ENCODE measurements at places on chromosomes 5 and 9.

DNA sequence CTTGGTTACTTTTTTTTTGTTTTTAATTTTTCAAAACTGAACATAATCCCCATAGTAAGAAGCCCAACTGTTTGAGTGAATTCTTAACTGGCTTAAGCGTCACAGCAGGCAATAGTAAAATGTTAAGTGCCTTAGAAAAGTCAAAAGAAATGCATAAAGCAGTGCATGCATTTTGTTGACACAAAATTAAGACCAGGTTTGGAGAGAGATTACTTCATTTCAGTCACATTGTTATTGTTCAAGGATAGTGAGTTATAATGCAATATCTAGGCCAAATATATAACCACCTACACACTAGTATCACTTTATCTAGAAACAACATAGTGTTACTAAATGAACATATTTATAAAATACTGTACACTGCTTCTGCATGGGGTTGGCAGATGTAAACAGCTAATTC, 116.9 kb upstream of the KLF9 start:
- no peak overlapping the region for H3K27ac ChIP-seq
- no peak for DNase-seq
- no peaks in the 10 kb centered on the region for H3K27me3 ChIP-seq

DNA sequence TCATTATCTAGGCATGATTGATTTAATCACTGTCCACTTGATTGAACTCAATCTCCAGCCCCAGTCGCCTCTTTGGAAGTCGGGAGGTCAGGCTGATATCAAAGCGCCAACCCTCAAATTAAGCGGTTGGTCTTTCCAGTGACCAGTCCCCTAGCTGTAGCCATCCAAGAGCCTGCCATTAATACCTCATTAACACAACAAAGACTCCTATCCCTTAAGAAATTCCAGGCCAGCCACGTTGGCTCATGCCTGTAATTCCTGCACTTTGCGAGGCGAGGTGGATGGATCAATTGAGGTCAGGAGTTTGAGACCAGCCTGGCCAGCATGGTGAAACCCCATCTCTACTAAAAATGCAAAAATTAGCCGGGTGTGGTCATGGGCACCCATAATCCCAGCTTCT, 27.4 kb upstream of the GCNT1 start:
- no peak overlapping the region for H3K27ac ChIP-seq
- no peak for DNase-seq
- H3K27me3 ChIP-seq: no peaks in the 10 kb centered on the region
- H3K4me1 ChIP-seq: no peaks in the 10 kb centered on the region
- H3K4me3 ChIP-seq: no peak overlapping the region
- H3K36me3 ChIP-seq: no peaks in the 10 kb centered on the region

- H3K4me3 ChIP-seq: no peak overlapping the region
- no peaks in the 10 kb centered on the region for H3K27me3 ChIP-seq
- H3K27ac ChIP-seq: peak overlapping the region; percentile 43
- H3K4me1 ChIP-seq: peaks cover 3% of the 10 kb centered on the region
Measured at GRCh38 chr5:60527072-60527471, 172.9 kb downstream of the DEPDC1B start.

- no peaks in the 10 kb centered on the region for H3K27me3 ChIP-seq
- no peak overlapping the region for H3K27ac ChIP-seq
- peaks cover 2% of the 10 kb centered on the region for H3K36me3 ChIP-seq
- no peak overlapping the region for H3K4me3 ChIP-seq
- H3K4me1 ChIP-seq: peaks cover 3% of the 10 kb centered on the region
- DNase-seq: no peak
Measured at GRCh38 chr9:121345070-121345469, 25.0 kb downstream of the STOM start.

- no peaks in the 10 kb centered on the region for H3K4me1 ChIP-seq
- no peak overlapping the region for H3K27ac ChIP-seq
- no peaks in the 10 kb centered on the region for H3K36me3 ChIP-seq
- no peak for DNase-seq
- no peak overlapping the region for H3K4me3 ChIP-seq
- H3K27me3 ChIP-seq: no peaks in the 10 kb centered on the region
Measured at GRCh38 chr9:125477089-125477544, 215.5 kb downstream of the GAPVD1 start.

DNA sequence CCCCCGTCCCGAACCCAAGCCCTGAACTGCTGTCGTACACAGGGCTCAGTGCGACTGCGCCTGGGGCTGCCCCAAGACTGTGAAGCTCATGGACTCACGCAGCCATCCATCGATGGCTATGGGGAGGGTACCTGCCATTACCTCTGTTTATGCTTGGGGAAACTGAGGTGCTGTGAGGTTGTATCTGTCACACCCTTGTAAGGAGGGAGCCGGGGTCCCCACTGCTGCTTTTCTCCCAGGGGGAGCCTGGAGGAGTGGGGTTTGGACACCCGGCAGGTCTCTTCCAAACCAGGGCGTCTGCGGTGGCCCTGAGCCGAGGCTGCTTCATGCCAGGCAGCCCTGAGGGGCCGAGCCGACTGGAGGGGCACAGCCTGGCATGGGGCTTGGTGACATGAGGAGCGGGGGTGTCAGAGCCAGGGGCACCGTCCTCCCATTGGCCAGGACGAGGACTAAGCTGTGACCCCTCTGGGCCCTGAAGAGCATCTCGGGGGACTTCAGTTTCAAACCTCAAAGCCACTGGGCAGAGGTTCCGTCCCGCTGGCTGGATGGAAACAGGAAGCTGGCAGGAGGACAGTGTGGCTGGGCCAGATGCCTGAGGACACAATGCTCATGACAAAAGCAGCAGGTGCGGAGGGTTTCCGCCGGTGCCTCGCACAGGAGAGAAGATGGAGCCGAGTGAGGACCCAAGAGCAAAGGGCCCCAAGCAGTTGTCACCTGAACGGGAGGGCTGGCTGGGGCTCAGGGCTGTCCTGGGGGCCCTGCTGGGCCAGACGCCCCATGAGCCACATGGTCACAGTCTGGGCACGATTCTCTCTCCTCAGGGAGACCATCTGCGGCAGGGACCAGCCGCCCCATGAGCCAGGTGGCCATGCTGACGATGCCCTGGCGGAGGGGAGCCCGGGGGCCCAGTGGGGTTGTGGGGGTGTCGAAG, 54.4 kb upstream of the EXOC3 start:
- no peak overlapping the region for H3K27ac ChIP-seq
- no peaks in the 10 kb centered on the region for H3K36me3 ChIP-seq
- H3K4me1 ChIP-seq: no peaks in the 10 kb centered on the region
- no peaks in the 10 kb centered on the region for H3K27me3 ChIP-seq

- no peak for DNase-seq
- H3K4me3 ChIP-seq: no peak overlapping the region
- no peaks in the 10 kb centered on the region for H3K36me3 ChIP-seq
- no peak overlapping the region for H3K27ac ChIP-seq
Measured at GRCh38 chr9:114696814-114697544, 15.0 kb upstream of the TEX48 start.

GRCh38 chr5:152118676-152119470, 194.2 kb upstream of the GLRA1 start:
- no peaks in the 10 kb centered on the region for H3K36me3 ChIP-seq
- no peak overlapping the region for H3K4me3 ChIP-seq
- no peak overlapping the region for H3K27ac ChIP-seq
- no peaks in the 10 kb centered on the region for H3K27me3 ChIP-seq

DNA sequence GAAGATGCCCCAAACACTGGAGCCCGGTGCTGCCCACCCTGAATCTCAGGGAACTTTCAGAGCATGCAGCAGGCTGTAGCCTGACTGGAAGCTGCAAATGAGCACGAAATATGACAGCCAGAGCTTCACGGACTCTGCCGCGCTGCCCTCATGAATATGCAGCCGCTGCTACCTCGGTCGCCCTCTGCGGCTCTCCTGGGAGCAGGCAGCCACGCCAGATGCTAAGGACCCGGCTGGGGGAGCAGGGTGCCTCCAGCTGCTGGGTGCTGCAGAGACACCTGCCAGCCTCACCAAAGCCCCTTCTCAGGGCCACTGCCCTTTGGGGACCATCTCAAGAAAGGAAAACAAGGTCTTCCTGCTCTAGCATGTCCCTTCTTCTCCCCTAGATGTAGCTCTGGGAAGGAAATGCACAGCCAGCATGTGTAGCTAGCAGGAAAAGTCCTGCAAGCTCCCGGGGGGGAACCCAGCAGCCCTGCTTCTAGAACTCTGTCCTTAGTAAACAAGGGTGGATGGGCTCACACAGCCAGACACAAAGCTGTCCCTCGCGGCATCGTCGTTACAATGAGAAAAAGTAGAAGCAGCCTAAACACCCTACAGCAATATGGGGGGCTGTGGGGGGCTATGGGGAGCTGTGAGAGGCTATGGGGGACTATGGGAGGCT, 56.8 kb upstream of the OLFM1 start:
- H3K4me1 ChIP-seq: no peaks in the 10 kb centered on the region
- no peak overlapping the region for H3K27ac ChIP-seq
- H3K4me3 ChIP-seq: no peak overlapping the region
- H3K27me3 ChIP-seq: no peaks in the 10 kb centered on the region
- no peaks in the 10 kb centered on the region for H3K36me3 ChIP-seq

- H3K36me3 ChIP-seq: no peaks in the 10 kb centered on the region
- H3K27me3 ChIP-seq: no peaks in the 10 kb centered on the region
Measured at GRCh38 chr9:121876658-121877271, 216.3 kb downstream of the TTLL11 start.

GRCh38 chr5:109550077-109550476, 139.7 kb upstream of the MAN2A1 start:
- DNase-seq: no peak
- no peak overlapping the region for H3K4me3 ChIP-seq
- H3K4me1 ChIP-seq: no peaks in the 10 kb centered on the region
- no peak overlapping the region for H3K27ac ChIP-seq
- H3K36me3 ChIP-seq: no peaks in the 10 kb centered on the region
- no peaks in the 10 kb centered on the region for H3K27me3 ChIP-seq

DNA sequence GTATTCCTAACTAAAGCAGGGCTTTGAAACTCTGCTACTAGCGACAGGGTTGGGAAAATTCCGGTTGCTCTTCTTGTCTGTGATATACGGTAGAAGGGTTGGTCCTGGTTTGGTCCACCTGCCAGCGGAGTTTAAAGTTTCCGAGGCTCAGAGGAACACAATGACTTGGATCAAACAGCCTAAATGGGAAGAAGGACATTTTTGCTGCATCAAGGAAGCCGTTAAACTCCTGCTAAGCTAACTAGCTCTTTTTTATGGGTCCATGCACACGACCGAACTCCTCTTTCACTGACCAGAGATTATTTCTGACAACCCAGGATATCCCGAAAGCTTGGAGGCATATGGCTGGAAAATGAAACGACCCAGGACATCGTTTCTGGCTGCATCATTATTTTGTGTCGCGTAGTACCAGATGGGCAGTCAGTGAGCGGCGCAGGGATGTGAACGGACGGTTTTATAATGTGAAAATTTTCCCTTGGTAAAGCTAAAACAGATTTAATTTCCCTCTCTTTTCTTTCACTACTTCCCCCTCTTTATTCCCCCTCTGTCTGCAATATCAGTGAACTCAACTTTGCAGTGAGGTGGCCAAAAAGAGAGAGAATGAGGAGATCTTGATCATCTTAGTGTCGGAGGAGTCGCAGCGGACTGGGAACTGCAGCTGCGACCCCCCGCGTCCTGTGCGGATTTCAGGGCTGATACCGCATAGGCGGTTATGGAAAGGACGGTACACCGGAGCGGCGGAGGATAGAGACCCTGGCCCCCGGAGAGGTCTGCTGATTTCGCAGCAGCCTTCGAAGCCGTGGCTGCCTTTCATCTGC, at the start of gene LURAP1L:
TSS of gene LURAP1L (plus strand) at position 160 of the 818 bp plus-strand sequence. CDS start 696 bp downstream, outside the sequence.
- H3K4me1 ChIP-seq: peaks cover 8% of the 10 kb centered on the region
- H3K27me3 ChIP-seq: no peaks in the 10 kb centered on the region
- peak within 1 kb of the TSS; percentile 89 for H3K4me3 ChIP-seq
- DNase-seq: no peak
- H3K27ac ChIP-seq: no peak within 1 kb of the TSS

GRCh38 chr5:91074615-91075014, 308.5 kb downstream of the ARRDC3 start:
- no peak overlapping the region for H3K4me3 ChIP-seq
- DNase-seq: no peak
- no peak overlapping the region for H3K27ac ChIP-seq
